ENCODE measurements at places on chromosomes 16 and 17. TPM values are rescaled to one million over a fixed set of nuclear protein-coding genes. Genes with fewer than 3 reads are reported as not detected.

GRCh38 chr16:87692176-87692575 is 73.6 kb downstream of the KLHDC4 start:
- H3K27ac ChIP-seq, result no peak overlapping the region
- DNase-seq, result no peak
- no peaks in the 10 kb centered on the region for H3K27me3 ChIP-seq
- H3K4me1 ChIP-seq, result no peaks in the 10 kb centered on the region
- no peak overlapping the region for H3K4me3 ChIP-seq
- no peaks in the 10 kb centered on the region for H3K36me3 ChIP-seq

GRCh38 chr16:68510775-68511174 is 28.3 kb upstream of the ZFP90 start:
- H3K4me1 ChIP-seq, result no peaks in the 10 kb centered on the region
- H3K27ac ChIP-seq, result no peak overlapping the region
- no peaks in the 10 kb centered on the region for H3K36me3 ChIP-seq
- H3K27me3 ChIP-seq, result no peaks in the 10 kb centered on the region
- H3K4me3 ChIP-seq, result no peak overlapping the region

DNA sequence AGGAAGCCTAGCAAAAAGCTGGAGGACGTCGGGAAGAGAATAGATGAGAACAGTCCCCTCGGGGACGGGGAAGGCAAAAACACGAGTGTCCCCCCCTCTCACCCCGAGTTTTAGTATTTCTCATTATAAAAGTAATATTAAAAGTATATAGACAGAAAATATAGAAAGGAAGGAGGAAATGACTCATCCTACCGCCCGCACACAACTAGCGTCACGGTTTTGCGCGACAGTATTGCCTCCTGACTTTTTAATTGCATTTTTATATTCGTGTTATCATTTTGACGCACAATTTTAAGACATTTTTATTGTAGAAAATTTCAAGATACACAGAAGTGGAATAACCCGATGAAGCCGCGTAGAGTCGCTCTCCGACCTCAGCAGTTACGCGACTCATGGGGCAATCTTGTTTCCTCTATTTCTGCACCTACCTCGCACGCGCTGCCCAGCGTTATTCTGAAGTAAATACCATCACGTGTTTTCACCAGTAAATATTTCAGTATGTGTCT is 652 bp upstream of the SLC25A19 start:
- no peaks in the 10 kb centered on the region for H3K27me3 ChIP-seq
- peak; percentile 86 for DNase-seq
- H3K4me1 ChIP-seq, result no peaks in the 10 kb centered on the region
- peak overlapping the region; percentile 43 for H3K4me3 ChIP-seq
- H3K27ac ChIP-seq, result peak overlapping the region; percentile 62

GRCh38 chr17:66508896-66509844 is 206.8 kb downstream of the PRKCA start:
- no peaks in the 10 kb centered on the region for H3K27me3 ChIP-seq
- H3K27ac ChIP-seq, result no peak overlapping the region
- DNase-seq, result no peak

- H3K27ac ChIP-seq, result no peak overlapping the region
- DNase-seq, result no peak
- no peak overlapping the region for H3K4me3 ChIP-seq
- H3K4me1 ChIP-seq, result no peaks in the 10 kb centered on the region
- no peaks in the 10 kb centered on the region for H3K27me3 ChIP-seq
- no peaks in the 10 kb centered on the region for H3K36me3 ChIP-seq
Measured at GRCh38 chr17:38417210-38417951, 10.9 kb upstream of the ARHGAP23 start.

- H3K4me3 ChIP-seq, result no peak overlapping the region
- no peaks in the 10 kb centered on the region for H3K4me1 ChIP-seq
- H3K27ac ChIP-seq, result no peak overlapping the region
Measured at GRCh38 chr16:66459878-66460277, 32.8 kb downstream of the BEAN1 start.

Gene KIF1C
- 89.0 TPM for polyA plus RNA-seq

Measured in aorta (tissue), 5 donors.